ENCODE measurements at places on chromosomes 7 and 10.

- DNase-seq = no peak
Measured at GRCh38 chr10:57706016-57706415, 561.7 kb downstream of the IPMK start.

DNA sequence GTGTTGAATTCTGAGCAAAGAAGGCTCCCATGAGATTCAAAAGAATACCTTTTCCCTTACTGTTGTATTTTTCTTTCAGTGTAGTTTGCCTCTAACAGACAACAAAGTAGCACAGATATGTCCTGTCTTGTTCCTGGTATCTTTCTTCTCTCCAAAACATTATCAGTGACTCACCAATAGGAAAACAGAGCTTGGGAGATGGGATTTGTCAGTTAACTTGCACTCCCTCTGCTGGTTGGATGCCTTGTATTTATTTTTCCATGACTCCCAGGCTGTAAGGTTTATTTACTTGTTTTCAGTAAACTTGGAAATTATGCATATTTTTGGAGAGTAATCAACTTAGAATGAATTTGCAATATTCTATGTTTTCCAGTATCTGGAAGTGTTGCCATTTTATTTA is 129.7 kb downstream of the SAMD9 start:
- DNase-seq = no peak

DNA sequence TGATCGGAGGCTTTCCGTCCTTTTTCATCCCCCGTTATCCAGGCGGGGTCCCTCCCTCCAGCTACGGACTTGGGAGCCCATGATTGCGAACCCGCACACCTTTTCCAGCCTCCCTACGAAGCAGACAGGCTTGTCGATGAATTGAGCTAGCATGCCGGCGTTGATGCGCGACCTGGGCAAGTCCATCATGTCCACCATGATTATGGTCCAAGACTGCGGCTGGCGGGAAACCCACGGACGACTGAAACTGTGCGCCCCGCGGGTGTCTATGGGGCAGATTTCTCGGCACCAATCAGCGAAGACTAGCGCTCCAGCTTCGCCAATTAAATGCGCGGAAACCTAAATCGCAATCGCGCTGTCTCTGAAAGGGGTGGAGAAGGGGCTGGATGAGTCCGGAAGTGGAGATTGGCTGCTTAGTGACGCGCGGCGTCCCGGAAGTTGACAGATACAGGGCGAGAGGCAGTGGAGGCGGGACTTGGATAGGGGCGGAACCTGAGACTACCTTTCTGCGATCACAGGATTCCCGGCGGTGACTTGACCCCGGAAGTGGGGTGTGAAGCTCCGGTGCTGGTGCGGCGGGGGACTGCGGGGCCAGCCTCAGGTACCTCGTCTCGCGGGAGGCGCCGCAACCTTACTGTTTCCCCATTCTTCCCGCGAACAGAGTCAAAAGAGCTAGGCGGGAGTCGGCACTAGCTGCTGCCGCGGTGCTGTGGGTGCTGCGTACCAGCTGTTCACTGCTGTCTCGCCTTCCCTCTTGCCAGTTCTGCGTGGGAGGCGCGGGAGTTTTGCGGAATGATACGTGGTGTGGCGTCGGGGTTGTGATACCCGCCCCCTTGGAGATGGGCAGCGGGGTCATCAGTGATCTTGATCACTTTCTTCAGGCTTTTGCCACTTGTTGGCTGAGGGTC is at the start of gene UMAD1:
Gene UMAD1 (plus strand): TSS at position 532 of the 908 bp plus-strand sequence. CDS start 32,620 bp downstream, outside the sequence.
- peak; percentile 96 for DNase-seq

- DNase-seq = no peak
Measured at GRCh38 chr7:48078470-48078869, 10.6 kb upstream of the UPP1 start.

Data from cerebellar nuclear complex (tissue), 1 donor.